ENCODE measurements at places on chromosomes 6 and 20.

GRCh38 chr6:154343473-154344308 lies 12.9 kb downstream of the IPCEF1 start:
- no peak for DNase-seq

GRCh38 chr6:156161471-156161870 lies 615.7 kb upstream of the ARID1B start:
- DNase-seq: no peak

DNA sequence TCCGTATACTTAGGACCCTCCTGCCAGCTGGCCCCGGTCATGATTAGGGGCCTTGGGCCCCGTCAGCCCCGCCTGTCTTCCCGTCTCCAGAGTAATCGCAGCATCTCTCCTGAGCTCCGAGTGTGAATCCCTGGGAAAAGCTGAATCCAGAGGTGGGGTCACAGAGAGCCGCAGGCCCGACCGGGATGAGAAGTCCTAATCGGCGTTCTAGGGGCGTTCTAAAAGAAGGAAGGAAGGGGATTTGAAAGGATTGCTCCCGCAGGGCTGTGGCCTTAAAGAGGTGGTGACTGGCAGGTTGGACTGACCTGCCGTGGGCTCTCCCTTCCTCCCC lies 371 bp downstream of the HMGN4 start:
- DNase-seq: no peak

GRCh38 chr6:131419702-131420101 lies 153.3 kb upstream of the ARG1 start:
- DNase-seq: no peak

- DNase-seq: no peak
Observed at GRCh38 chr6:28841290-28841689, 82.5 kb downstream of the TRIM27 start.

All from NCI-H2107 (cell line).